ENCODE measurements at places on chromosomes 5 and 9. TPM values are rescaled to one million over a fixed set of nuclear protein-coding genes. Genes with fewer than 3 reads are reported as not detected.
A peak's percentile ranks its signal among the peaks of the same experiment; 100 is the strongest.

LVRN gene
- 0.18 TPM for total RNA-seq

C9orf40 gene
- 3.0 TPM for total RNA-seq

GRCh38 chr9:108836781-108837180, 19.0 kb downstream of the ACTL7B start:
- DNase-seq: no peak

LHFPL2 gene
- total RNA-seq: 40.0 TPM

PCDHGA8 gene
- total RNA-seq: 0.46 TPM

DNA sequence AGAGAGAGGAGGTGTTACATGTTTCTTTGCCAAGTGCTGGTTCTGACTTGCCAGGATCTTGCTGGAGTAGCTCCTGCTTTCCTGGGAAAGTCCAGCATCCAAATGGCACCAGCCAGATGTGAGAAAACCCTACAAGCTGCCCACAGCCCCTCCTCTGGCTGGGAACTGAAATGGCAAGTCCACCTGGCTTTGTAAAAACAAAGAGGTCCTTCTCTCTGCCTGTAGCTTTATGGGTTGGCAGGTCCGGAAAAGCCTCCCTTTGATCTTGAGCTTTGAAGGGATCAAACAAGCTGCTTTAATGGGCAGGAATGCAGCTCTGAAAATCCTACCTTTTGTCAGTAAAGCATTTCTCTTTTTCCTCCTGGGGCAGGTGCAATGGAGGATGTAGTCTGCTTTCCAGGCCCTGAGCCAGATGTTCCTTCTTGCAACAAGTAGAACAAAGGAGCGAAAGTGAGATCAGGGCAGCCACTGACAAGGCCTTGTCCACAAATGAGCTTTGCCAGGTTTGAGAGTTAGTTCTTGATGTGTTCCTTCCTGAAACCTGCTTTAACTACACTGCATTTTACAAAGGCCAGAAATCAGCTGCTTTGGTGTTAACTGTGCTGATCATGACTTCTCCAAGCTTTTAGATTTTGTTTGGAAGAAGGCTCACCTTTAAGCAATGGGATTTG, 456.7 kb downstream of the ZNF608 start:
- no peak for DNase-seq

RANBP3L gene
- not detected for total RNA-seq

DNA sequence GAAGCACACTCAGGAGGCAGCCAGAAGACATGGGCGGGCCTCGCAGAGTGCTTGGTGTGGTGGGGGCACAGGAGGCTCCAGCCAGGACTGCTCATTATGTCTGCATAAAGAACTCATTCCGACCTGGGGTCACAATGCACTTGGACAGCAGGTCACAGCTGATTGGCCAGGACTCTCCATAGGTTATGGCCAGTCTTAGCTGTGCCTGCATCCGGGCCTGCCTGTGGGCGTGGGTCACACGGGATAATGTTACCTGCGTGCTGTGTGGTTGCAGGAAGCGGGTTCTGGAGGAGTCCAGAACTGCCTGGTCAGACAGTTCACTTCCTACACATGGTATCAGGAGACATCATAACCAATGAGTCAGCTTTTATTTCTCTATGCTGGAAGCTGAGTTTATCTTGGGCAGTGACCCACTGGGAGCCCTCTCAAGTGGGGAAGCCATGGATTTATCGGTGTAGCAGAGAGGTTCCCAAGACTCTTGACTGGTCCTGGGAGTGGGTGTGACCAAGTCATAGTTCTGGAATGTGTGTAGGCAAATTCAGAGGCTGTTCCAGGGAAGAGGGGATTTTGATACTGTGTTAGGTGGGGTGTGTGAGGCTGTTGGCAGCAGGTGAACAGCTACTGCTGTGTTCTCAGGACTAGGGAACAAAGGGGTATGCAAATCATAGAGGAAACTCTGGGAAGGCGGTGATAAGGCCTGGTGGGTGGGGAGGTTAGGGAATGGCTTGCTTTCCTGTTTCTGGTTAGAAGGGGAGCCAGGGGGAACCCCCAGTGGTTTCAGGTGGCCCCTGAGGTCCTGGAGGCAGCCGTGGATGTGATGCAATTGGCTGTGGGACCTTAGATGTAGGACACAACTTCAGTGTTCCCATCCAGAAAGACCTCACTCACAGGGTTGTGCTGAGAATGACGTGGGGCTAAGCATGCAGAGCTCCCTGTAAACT, 51.3 kb downstream of the ARHGEF37 start:
- DNase-seq: peak; percentile 24

DNA sequence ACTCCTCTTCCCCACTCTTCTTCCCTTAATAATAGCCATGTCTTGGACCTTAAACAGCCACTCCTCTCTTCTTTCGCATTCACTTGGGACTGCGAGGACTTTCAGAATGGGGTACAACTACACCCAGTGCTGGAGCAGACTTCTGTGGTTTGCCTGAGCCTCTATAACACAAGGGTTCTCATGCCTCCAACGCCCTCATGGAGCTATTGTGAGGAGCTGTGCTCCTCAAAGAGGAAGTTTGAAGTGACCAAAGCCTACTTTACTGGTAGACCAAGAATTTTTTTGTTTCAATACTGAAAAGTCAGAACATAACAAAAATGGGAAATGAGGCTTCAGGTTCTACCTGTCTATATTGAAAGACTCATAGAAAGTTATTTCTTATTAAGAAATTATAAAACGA, 316.4 kb downstream of the PIK3R1 start:
- DNase-seq: no peak

C5orf52 gene
- total RNA-seq: not detected

- DNase-seq: no peak
Observed at GRCh38 chr9:123678878-123679329, 251.0 kb downstream of the DENND1A start.

DNA sequence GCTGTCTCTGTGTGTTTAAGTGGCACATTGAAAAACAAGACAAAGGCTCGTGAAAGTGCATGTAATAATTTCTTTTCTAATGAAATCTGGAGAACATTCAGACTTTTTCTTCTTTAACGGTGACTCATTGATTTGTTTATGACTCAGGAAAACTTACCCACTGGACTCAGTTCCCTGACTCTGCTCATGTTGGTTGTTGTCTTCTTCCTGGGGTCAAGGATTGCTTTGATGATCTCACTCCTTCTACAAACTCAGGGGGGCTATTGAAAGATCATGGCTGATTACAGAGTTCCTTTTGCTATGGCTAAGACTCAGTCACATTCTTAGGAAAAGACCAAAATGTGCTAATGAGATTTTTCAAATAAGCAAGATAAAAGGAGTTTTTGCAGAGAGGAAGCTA, 141.1 kb upstream of the DAP start:
- no peak for DNase-seq

SGCD gene
- not detected for total RNA-seq

GABRP gene
- total RNA-seq: 0.33 TPM

INSL6 gene
- total RNA-seq: not detected

GRCh38 chr5:150224483-150225027, 34.7 kb downstream of the SLC6A7 start:
- DNase-seq: no peak

DNA sequence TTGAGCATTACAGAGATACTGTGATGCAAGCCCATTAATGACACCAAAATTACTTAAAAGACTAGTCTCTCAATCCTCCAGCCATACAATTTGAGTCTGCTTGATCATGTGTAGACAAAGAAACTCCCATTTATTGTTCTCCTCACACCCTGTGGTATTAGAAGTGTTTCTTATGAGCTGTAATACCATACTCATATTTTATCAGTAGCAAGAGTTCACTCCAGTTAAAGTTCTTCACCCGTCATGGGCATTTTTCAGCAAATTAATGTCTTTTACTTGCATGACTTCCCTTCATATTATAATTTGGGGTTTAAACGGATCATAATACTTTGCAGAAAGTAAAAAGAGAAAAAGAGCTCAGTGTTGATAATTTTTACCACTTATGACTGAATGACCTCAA, 242.9 kb downstream of the BNC2 start:
- DNase-seq: no peak

IGIP gene
- 4.6 TPM for total RNA-seq
